Daoy (cell line): ENCODE measurements at places on chromosomes 1 and 21. TPM values are rescaled to one million over a fixed set of nuclear protein-coding genes. Genes with fewer than 3 reads are reported as not detected.
A peak's percentile ranks its signal among the peaks of the same experiment; 100 is the strongest.

DNAJC6 gene
- 5.0 and 11.1 TPM in 2 replicates for total RNA-seq

DNA sequence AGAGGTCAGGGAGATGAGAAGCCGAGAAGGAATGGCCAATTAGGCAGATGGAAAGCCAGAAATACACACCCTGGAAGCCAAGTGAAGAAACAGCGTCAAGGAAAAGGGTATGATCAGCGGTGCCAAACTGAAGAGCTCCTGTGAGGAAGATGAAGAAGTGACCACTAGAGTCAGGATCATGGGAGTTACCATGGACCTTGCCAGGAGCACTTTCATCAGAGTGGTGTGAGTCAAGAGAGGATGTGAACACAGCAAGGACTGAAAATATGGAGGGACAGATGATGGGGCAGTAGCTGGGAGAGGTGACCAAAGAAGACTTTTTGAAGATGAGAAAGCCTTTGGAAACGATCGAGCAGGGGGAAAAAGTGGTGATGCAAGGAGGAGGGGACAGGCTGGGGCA lies 50.4 kb downstream of the CD34 start:
- no peak for DNase-seq

GRCh38 chr21:31659286-31659535 lies 282 bp upstream of the SOD1 start:
- DNase-seq = no peak

DNA sequence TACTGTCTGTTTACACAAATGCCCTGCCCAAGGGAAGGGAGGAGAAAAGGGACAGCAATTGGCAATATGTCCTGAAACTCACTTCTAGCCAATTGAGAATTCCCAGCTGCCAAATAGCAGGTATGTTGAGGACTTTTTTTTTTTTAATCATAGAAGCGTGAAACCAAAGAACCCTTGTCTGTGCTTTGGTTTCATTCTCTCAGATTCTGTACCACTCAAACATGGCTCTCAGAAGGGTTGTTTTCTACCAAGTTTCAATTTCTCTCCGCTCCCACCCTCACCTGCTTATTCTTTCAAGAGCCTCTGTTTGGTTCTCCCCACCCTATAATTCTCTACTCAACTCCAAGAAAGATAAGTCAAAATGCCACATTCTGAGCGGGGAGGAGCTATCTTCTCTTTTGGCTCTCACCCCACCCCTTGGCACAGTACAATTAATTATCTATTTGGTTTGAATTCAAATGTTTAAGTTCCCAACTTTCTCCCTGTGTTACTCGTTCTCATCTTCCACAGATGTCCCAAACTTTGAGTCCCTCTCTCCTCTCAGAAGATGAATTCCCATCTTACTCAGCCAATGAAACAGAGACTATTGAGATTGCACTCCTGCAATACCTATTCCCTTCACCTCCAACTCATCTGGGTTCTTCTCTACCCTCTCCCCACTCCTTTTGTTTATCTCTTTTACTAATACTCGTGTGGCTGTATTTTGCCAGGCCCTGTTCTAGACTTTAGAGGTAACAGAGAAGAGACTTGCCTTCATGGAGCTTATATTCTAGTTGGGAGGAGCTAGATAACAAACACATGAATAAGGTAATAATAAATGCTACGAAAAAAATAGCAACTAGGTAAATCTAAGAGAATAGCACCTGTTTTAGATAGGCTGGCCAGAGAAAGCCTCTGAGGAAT lies 3.9 kb upstream of the TP53BP2 start:
- no peak for DNase-seq

DNA sequence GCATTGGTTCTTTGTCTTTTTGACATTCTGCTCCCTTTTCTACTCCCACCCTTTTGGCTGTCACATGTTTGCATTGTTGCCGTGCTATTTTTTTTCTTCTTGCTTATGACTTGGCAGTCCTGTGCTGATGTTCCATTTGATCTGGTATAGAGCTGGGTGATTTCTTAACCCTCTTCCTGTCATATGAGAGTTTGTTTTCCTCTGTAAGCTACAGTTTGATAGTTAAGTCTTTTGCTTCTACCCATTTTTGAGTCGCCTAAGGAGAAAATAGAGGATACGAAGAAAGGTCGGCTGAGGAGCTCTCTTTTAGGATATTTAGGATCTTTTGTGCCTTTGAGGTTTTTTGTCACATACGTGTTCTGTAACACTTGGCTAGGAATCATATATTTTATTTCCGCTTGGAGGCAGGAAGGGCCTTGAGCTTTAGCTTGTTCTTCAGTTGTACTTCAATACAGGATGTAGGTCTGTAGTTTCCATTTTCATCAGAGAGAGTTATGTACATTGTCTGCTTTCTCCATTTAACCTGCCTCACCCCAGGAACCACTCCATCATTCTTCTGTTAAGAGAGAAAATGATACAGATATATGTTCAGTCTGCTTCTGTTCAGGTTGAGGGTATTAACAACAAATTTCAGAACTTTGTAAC lies 150.7 kb downstream of the BACH1 start:
- no peak for DNase-seq

GRCh38 chr1:31683997-31684396 lies 19.8 kb downstream of the COL16A1 start:
- DNase-seq = no peak

DNA sequence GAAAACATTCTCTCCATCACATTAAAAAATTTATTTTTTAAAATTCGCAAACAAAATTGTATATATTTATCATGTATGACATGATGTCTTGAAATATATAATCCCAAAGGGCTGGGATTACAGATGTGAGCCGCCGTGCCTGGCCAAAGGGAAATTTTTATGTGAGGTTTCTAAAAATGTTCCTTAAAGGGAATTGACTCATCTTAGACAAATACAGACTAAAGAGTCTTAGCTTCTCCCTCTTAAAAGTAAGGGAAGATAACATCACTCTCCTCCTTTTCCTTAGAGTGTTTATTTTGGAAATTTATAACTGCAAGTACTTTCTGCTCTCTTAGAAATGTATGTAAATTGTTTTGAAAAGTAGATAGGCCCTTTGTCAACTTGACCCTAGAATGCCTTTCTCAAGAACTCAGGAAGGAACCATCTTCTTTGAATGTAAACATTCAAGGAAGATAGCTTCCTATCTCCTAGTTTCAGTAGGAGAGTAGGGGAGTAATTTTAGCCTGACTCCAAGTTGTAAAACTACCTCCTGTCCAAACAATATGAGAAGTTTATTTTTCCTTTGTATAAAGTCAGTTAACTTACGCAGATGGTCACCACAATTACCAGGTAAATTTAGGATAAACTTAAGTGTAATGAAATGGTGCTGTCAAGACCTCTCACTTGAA lies 59.5 kb downstream of the C21orf91 start:
- no peak for DNase-seq

DNA sequence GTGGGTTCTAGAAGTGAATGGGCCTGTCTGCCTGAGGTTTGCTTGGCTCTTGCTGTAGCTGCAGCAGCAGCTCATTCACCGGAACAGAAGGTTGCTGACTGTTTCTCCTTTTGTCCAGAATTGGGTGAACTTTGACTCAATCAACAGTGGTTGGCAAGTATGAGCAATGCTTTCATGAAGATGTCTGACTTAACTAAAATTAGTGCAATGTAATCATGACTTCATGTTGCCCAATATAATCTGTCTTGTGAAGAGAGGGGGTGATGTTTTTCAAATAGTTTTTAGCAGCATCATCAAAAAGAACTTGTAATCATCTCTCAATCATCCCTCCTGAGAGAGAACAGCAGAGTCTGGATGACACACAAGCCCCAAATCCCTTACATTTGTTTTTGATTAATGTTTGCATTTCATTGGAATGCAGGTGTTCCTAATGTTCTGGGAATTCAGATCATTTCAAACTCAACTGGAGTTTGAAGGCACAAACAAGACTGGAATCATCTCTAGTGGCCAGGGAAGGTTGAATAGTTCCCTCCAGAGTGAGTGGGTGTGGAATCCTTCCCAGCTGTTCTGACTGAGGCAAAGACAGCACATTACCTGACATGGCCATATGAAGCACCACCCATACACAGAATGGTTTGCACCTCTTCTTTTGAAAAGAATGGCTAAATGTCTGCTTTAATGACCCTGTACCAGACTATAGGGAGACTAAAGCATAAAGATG lies 82.9 kb downstream of the HLX start:
- DNase-seq = peak; percentile 14

FCRLB gene
- 1.8 and 3.1 TPM in 2 replicates for total RNA-seq

GJA8 gene
- not detected in 2 replicates for total RNA-seq

TEX35 gene
- not detected in 2 replicates for total RNA-seq

GRCh38 chr1:162966613-162967012 lies 102.5 kb upstream of the RGS4 start:
- DNase-seq = no peak

- DNase-seq = no peak
These were observed 377.5 kb downstream of the LMO4 start for GRCh38 chr1:87706203-87706602.

- DNase-seq = peak; percentile 94
These were observed 62.3 kb downstream of the RUNX1 start for GRCh38 chr21:34986561-34987500.

- peak; percentile 81 for DNase-seq
These were observed 185.9 kb upstream of the EDN2 start for GRCh38 chr1:41670217-41670957.

ETV3L gene
- not detected in 2 replicates for total RNA-seq

PDE9A gene
- 0.17 TPM in 1 of 2 replicates, not detected in the other for total RNA-seq

DNA sequence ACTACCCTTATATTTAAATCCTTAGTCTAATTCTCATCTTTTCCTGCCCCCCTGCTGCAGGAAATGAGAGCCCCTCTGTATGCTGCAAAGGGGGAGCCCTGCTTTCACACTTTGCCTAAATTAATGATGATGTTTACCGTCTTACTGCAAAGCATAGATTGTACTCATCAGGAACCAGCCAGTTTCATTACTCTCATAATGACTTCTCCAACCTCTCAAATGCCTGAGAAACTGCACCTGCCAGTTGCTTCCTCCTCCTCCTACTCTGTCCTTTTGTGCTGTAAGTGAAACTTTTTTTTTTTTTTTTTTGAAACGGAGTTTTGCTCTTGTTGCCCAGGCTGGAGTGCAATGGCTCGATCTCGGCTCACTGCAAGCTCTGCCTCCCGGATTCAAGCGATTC lies 101.7 kb downstream of the ADSS2 start:
- DNase-seq = no peak

DNA sequence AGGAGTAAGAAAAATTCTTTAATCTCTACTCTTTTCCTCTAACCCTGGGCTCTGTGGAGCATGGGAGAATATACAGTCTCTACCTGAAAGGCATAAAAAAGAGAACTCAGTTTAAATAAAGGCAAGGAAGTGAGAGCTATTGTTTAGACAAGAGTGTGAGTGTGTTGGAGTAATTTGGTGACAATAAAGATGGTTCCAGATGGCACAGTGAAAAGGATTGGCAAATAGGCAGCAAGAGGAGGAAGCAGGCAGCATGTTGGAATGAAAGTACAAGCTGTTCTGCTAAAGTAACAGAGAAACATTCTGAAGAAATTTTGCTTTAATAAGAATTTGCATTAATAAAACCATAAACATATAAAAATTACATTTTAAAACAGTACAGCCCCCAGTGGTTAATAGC lies 163.4 kb downstream of the DNM3 start:
- DNase-seq = no peak

DNA sequence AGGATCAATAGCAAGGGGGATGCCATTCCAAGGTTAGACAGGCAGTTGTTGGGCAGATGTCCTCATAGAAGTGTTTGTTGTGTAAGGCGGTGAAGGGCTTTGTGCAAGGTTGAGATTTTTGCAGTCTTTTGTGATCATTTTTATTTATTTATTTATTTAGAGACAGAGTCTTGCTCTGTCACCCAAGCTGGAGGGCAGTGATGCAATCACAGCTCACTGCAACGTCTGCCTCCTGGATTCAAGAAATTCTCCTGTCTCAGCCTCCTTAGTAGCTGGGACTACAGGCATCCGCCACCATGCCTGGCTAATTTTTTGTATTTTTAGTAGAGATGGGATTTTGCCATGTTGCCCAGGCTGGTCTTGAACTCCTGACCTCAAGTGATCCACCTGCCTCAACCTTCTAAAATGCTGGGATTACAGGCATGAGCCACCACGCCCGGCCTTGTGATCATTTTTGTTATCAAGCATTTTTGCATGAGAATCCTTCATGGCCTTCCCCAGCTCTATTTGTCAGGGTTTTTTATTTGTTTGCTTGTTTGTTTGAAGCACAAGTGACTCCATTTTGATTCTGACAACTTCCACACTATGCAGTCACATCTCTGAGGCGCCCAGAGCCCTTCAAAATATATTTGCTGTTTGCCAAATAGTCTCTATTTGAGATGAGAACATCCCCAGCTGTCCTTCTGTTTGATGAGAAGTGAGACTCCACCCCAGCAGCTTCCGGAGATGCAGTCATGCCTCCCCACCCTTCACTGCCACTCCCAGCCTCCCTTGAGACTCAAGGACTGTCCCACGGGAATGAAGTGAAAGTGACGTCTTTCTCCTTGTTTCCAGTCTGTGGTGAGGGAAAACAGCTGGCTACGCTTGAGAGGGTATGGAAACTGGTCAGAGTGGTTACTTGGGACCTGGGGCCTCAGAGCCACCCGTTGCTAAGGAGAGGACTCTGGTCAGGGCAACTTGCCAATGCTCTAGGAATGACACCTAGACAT lies 38.0 kb downstream of the TMEM50B start:
- peak; percentile 89 for DNase-seq

TMEM167B gene
- 24.8 and 27.9 TPM in 2 replicates for total RNA-seq

AVPR1B gene
- not detected in 2 replicates for total RNA-seq

DNA sequence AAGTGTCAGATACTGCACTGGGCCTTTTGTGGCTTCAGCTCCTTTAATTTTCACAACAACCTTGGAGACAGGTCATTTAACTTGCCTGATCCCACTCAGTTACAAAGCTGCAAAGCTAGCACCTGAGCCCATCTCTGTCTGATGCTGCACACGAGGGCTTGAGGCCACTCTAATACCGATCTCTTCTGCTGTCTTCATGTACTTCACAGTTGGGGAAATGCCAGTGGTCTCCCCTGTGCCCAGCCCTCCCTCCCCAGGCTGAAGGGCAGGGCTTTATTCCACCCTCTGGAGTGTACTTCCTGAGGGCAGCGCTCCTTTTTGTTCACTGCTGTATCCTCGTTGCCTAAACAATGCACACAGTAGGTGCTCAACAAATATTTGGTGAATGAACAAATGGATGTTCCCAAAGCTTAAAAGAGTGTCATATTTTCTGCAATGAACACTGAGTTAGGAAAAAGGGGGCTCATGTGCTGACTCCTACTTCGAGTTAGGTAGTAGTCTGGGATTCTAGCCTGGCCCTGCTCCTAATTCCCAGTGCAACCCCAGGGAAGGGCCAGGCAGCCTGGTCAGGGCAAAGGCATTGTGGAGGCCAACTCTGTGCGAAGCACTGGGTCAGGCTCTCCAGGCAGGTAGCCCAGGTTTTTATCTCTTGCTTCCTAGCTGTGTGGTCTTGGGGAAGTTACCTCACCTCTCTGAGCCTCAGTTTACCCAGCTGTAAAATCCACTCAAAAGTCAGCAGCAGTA lies 1.1 kb downstream of the TMCO4 start:
- DNase-seq = no peak

NEGR1 gene
- total RNA-seq = 15.8 and 16.3 TPM in 2 replicates
